ENCODE measurements at places on chromosomes 3 and 15.

GRCh38 chr15:75671730-75672602 lies 24.3 kb downstream of the SNX33 start:
- DNase-seq, result no peak

GRCh38 chr15:81569286-81570080 lies 195.5 kb upstream of the TMC3 start:
- DNase-seq, result no peak

GRCh38 chr3:51799879-51800749 lies 21.1 kb upstream of the IQCF6 start:
- no peak for DNase-seq

GRCh38 chr3:45964139-45964538 lies 20.9 kb downstream of the CXCR6 start:
- DNase-seq, result no peak

DNA sequence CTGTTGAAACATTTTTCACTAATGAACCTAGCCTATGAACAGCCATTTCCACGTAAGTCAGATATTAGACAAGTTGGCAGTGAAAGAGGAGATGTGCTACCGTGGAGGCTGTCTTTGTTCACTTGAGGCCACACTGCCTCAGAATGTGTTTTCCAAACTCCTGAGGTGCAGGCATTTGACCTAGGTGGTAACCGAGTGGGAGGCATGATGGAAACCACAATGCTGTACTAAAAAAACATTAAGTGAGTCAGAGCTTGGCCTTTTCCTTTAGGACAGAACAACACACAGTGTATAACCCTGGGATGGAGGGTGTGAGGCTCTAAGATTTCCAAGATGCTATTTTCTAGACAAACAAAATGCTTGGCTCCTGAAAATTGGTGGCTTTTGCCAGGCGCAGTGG lies 406.3 kb downstream of the SOX2 start:
- no peak for DNase-seq

DNA sequence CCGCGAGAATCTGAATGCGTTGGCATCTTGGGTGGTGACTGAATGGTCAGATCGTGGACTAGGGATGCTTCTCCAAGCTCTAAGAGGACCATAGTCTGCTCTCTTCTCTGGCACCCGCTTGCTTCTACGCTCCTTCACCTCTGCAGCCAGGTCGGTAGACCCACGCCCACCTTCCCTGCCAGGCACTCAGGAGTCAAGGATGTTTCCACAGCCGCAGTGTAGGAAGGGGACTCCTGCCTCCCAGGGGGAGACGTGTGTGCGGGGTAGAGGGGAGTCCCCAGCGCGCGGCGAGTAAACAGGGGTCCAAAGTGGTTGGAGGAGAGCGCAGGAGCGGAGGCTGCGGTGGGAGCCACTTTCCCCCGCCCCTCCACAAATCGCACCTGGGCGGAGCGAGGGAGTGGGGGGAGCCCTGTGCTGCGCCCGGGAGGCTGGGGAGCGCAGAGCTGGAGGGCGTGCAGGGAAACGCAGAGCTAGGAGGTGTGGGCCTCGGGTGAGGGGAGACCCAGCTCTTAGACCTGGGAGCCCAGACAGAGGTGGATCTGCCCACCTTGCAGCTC lies 1.7 kb downstream of the LRRC3B start:
- DNase-seq, result no peak

- no peak for DNase-seq
These were observed 41.6 kb downstream of the EEFSEC start for GRCh38 chr3:128194843-128195242.

GRCh38 chr3:178277605-178278004 lies 258.6 kb upstream of the KCNMB2 start:
- no peak for DNase-seq

DNA sequence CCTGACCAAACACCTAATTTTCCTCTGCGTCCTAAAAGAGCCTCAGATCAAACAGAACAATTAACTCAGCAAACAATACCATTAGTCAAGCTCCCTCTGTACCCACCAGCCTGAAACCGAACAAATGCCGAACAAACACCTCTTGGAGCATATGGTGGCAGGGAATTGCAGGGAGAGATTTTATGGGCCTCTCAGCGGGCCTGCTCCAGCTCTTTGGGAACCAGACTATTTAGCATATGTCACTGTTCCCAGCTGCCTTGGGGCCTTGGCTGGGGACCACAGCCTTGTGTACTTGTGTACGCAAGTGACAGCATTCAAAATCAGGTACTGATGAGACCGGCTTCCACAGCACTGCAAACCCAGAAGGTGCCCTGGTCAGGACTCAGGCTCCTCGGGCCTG lies 388.8 kb upstream of the PPP2R3A start:
- DNase-seq, result no peak

- DNase-seq, result no peak
These were observed 11.2 kb downstream of the TMC3 start for GRCh38 chr15:81362790-81363189.

- no peak for DNase-seq
These were observed 246.0 kb upstream of the CBLB start for GRCh38 chr3:106114848-106115247.

DNA sequence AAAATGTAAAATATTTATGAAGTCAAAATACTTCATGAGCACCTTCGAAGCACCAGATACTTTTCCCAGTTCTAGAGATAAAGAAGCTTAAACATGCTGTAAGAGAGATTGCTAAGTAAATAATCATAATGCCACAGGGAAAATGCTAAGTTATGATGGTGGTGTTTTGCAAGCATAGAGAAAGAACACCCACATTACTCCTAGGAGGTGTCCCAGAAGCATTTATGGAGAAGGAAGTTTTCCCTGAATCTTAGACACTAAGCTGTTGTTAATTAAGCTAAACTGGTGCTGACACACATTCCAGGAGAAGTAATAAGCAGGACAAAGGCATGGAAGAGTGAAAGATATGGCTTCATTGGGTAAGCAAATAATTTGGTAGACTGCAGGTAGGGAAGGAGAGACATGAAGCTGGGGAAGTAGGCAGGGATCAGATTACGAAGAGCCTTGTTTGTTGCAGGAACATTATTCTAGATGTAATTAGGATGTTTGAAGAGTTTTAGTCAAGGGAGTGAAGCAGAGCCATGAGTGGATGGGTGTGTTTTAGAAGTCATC lies 40.4 kb upstream of the CHMP2B start:
- DNase-seq, result no peak

GRCh38 chr3:21587894-21588293 lies 163.1 kb downstream of the ZNF385D start:
- no peak for DNase-seq

- no peak for DNase-seq
These were observed 66.5 kb downstream of the PLXNA1 start for GRCh38 chr3:127049393-127049792.

- DNase-seq, result no peak
These were observed 756 bp upstream of the RASGRF1 start for GRCh38 chr15:79091204-79091867.

DNA sequence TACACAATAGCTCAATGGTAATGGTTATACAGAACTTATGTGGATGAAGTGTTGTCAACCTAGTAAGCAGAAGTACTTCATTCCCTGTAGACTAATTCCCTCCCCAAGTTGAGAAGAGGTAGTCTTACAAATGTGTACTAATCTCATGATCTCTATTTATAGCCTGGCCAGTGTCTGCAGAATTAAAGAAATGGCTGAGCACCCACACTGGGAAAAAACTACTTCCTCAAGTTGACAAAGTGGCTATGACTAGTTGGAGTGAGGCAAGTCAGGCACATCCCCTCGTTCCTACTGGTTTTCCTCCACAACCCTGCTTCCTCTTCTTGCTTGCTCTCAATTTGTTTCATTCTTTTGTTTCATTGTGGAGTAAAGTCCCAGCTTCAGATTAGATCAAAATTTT lies 566.7 kb upstream of the ZNF717 start:
- no peak for DNase-seq

GRCh38 chr3:149273096-149273751 lies 51.6 kb upstream of the CP start:
- no peak for DNase-seq

GRCh38 chr3:150760431-150761200 lies 2.4 kb downstream of the SIAH2 start:
- no peak for DNase-seq

- DNase-seq, result no peak
These were observed 889.8 kb upstream of the NR2F2 start for GRCh38 chr15:95440712-95441111.

- no peak for DNase-seq
These were observed 27.1 kb upstream of the LACTB start for GRCh38 chr15:63094495-63094931.

GRCh38 chr3:140285380-140285779 lies 350.4 kb downstream of the CLSTN2 start:
- DNase-seq, result no peak

- DNase-seq, result no peak
These were observed 16.9 kb upstream of the RYR3 start for GRCh38 chr15:33293713-33294334.

- no peak for DNase-seq
These were observed 368.4 kb upstream of the IL12A start for GRCh38 chr3:159620281-159620680.

DNA sequence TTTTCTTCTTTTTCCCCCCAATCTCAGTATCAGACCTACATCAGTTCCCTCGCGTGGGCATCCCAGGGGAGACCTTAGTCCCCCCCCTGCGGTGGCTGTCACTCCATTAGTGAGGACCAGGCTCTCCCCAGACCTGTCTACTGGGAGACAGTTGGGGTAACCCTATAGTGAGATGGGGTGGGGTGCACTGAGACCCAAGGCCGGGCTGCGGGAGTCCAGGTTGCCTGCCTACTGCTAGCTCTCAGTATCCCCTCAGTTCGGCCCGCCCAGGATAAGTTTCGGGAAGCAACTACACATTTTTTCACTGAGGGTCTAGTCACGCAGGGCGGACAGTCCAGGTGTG lies 671 bp upstream of the DCUN1D1 start:
- DNase-seq, result no peak

DNA sequence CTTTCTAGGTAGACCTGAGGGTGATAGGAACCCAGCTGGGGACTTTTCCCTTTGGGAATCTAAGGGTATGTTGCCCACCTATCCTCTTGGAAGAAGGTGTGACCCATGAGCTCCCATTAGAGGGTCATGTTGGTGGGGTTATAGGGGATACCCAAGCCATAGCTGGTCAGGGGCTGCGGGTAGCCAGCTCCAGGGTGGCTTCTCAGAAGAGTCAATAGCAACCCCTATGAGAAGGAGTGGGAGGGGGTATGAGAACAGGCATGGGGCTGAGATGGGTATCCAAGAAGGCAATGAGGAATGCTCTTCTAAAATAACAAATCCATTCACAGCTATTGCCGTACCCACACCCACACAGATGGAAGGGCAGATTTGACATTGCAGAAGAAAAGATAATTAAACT lies 217.8 kb downstream of the UACA start:
- DNase-seq, result no peak

- DNase-seq, result no peak
These were observed 97.8 kb downstream of the GTPBP8 start for GRCh38 chr3:113088616-113089015.

DNA sequence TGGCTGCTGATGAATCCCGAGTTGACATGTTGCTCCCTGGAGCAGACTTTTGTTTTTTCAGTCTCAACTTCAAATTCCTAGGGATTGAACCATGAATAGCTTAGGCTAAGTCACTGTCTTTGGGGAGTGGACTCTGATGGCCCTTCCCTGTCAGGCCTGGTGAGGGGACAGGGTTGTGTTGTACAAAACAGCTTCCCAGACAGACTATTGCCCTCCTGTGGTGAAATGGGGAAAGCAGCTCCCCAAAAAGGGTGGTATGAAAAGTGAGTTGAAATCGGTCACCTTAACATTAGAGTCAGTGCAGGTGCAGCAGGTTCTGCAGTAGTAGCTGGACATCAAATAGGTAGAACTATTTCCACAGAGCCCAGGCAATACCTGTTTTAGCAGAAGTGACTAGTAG lies 775.6 kb downstream of the ROBO2 start:
- DNase-seq, result no peak

DNA sequence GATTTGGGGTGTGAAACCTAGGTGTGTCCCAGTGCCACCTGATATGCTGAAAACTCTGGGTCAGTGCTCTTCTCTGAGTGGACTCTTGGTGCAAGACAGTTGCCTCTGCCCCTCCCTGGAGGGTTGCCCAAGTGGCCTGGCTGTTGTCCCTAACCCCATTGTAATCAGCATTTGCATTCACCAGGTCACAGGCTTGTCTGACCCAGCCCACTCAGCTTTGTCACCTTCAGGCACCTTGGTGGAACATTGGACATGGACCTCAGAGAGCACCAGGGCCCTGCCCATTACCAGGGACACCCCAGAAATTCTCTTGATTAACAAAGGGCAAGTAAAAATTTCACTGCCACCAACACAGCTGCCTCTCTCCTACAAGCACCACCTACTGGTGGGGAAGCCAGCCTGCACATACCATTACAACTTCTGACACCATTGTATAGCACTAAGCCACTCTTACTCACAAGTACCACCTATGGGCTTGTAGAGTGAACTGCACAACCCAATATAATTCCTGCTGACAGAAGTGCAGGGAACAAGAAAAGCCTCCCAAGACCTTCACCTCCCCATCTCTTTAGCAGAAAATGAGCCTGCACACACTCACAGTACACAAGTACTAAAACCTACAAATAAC lies 324.6 kb downstream of the EPHA6 start:
- no peak for DNase-seq

- DNase-seq, result no peak
These were observed 304.8 kb upstream of the STAC start for GRCh38 chr3:36075491-36075890.

- DNase-seq, result no peak
These were observed 38.6 kb downstream of the HACD2 start for GRCh38 chr3:123546133-123546755.

- no peak for DNase-seq
These were observed 13.8 kb upstream of the PLA2G4D start for GRCh38 chr15:42108189-42108588.

DNA sequence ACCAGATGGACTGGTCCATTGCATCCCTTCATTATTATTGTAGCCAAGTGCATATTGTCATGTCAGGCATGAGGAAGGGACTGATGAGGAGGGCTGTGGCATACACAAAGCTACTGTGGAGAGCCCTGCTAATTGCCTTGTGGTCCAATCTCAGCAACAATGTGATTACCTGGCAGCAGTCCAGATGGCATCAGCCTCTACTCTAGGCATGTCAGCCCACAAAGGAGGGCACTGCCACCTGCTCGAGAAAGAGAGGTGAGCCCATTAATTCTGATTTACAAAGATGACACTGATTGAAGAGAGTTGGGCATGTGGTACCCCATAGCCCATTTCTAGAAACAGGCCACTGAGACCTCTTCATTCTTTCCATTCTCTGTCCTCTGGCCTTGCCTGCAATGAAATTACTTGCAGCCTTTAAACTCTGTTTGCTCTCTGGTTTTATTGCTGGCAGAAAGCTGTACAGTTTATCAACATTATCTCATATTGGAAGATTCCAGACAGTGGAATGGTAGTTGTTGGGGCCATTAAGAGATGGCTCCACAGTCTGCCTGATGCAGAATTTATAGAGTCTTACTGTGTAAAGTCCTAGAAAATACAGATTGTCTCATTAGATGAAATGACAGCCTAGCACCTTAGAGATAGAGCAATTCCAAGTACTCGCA lies 307.7 kb downstream of the ARPP21 start:
- no peak for DNase-seq

GRCh38 chr3:31095255-31095654 lies 200.8 kb upstream of the GADL1 start:
- DNase-seq, result no peak

GRCh38 chr3:62242831-62243509 lies 130.4 kb downstream of the FEZF2 start:
- no peak for DNase-seq

GRCh38 chr3:107752202-107752990 lies 229.6 kb downstream of the BBX start:
- no peak for DNase-seq
